ENCODE measurements at places on chromosomes 12 and 14.

GRCh38 chr12:132713123-132713522 is 2.5 kb downstream of the PGAM5 start:
- DNase-seq: no peak

DNA sequence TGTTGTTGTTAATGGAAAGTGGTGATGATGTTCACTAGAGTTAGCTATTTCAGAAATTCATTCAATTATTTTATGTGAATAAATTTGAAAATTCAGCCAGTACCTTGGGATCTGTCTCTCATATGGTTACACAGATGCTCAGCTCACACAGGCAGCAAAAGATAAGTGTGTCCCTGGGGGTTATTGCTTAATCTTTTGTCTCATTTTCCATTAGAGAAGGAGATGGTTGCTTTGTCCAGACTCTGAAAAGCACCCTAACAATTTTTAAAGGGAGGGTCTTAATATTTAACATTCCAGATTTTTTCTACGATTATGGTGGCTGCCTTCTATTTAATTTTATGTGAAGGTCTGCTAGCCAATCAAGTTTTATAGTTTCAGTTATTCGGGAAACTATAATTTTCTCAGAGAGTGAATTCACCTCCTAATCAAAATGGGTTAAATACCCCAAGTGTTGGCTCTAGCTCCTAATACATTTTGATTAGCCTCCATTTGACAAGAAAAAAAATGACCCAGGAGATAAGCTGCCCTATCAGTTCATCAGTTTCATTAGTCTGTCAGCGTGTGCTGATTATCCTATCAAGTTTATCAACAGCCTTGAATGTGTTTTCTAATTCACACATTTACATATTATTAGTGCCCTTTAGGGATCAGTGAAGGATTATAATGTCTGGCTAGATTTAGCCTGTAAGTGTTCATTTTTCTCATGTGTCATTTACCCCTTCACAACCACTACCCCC is 282.1 kb downstream of the TMTC2 start:
- no peak for DNase-seq

DNA sequence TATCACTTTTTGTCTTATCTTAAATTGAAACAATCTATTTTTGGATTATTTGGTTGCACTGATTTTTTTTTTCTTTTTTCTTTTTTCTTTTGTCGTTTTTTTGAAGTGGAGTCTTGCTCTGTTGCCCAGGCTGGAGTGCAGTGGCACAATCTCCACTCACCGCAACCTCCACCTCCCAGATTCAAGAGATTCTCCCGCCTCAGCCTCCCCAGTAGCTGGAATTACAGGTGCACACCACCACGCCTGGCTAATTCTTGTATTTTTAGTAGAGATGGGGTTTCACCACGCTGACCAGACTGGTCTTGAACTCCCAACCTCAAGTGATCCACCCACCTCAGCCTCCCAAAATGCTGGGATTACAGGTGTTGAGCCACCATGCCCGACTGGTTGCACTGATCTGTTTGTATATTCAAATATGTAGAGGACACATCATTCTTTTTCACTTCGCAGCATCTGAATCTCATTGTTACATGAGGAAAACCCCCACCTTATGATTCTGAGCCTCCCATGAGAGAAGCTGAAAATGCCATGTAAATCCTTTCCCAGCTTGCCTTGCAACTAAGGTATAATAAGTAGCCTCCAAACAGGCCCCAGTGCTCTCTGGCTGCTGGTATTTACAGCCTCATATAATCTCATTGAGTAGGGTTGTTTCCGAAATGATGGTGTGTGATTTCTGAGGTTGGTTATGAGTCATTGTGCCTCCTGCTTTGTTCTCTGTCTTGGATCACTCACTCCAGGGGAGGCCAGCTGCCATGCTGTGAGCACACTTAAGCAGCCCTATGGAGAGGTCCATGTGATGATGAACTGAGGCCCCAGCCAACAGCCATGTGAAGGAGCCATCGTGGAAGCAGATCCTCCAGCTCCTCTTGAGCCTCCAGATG is 5.2 kb upstream of the HSP90B1 start:
- no peak for DNase-seq

DNA sequence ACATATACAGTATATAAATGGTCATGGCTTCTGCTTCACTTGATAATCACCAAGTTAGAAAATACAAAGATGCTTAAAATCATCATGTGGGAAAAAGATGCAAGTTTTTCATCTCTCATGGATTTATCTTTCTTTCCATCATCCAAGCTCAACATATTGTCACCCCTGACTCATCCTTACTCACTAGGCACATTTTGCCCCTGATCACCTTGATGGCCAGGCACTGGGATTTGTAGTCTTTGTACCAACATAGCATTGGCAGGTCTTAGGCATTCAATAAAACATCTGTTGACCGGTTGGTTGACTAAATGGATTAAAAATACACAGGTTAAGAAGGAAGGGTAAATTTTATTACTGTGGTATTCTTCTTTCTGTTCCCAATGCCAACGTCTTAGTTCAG is 28.1 kb downstream of the KLHDC2 start:
- no peak for DNase-seq

DNA sequence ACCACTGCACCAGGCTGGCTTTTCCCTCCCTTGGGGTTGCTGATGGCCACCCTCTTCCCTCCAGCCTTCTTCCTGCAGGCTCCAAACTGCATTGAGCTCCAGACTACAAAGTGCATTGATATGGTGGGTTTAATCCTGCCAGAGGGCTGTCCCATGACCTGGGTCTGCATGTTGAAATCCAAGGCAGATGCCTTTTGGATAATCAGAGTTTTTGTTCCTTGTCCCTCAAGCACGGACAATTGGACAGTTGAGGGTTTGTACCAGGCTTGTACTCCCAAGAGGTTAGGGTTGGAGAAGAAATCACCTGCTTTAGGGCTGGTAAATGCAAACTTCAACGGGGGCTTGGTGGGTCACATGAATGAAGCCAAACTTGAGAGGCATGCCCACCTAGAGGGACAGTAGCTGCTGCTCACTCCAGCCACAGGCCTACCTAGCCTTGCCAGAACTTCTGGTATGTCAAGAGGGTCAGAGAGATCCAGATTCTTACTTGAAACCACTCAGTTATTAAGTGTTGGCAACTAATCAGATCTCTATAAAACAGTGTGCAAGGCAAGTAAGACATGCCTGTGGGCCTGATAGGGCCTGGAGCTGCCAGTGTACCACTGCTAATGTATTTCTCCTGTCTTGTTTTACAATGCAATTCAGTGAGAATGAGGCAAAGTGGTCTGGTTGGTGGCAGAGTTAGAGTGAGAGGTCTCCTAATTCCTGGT is 21.7 kb upstream of the KRT83 start:
- DNase-seq: no peak

DNA sequence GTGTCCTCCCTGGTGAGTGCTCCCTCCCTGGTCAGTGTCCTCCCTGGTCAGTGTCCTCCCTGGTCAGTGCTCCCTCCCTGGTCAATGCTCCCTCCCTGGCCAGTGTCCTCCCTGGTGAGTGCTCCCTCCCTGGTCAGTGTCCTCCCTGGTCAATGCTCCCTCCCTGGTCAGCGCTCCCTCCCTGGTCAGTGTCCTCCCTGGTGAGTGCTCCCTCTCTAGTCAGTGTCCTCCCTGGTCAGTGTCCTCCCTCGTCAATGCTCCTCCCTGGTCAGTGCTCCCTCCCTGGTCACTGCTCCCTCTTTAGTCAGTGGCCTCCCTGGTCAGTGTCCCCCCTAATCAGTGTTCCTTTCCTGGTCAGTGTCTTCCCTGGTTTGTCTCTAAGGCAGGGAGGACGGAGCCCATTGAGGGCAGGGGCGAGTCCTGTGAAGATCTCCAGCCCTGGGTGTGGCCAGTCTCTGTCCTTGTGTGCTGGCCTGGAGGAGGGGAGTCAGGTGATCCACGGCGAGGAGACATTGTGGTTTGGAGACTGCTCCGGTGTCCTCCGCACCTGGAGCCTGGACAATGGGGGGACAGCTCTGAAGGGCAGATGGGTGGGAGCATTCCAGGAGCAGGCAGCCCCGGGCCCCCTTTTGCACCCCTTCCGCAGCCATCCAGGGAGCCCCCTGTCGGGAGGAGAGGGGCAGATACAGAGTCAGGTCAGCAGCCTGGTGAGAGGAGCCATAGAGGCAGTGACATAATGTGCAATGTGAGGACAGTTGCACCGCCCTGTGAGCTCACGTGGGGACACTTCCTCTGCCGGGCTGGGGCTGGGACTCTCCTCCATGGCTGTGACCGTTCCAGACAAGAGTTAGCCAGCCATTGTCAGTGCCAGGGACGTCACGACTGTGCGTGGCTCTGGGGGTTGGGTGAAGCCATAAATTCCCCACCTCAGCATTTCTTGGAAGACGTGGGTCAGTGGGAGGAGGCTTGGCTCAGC is 93.4 kb downstream of the ADGRD1 start:
- no peak for DNase-seq

DNA sequence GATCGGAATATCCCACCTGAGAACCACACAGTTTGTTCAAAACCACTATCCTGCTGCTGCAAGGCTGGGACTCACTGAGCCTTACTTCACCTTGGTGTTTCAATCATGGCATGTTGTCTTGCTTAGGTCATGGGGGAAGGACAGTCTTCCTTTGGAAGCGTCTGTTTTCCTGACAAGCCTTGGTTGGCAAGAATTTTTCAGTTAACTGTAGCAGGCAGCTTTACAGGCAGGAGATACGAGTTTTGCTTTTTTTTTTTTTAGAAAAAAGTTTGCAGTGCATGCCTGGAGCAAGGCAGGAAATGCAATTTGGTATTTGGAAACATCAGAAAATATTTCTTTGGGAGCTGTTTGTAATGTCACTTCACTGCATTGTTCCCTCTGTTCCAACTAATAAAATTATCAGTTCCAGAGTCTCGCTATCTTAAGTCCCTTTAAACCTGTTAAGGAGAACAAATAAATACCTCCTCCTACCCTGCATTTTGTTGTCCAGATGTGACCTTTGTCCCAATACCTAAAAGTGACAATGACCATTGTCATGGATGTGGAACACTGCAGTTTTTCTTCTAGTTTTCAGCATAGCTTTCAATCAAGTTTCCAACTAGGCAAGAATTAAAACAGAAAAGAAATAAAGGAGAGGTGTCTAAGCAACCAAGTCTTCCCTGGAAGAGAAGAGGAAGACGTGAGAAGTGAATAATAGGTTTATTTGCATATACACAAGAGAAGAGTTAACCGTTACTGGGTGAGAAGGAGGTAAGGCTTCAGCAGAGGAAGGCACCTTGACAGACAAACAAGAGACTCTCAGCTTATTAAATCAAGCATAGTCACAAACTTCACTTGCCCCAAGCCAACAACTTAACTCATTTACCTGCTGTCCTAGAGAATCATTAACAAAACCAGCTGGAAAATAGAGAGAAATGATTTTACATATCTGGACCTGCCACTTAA is 71.4 kb upstream of the ACTN1 start:
- DNase-seq: no peak

DNA sequence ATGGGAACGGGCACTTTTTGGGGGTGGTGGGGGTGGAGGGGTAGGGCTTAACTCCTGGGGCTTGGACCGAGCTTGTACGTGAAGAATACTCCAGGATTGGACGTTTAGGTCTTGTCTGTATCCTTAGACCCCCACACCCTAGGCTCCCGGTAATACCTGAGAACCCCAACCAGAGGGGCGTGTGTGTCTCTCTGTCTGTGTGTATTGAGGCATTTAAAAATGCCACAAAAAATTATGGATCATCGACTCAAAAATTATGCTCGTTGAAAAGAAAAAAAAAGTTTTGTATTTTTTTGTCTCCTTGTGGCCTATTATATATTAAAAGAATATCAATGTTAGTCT is 459 bp downstream of the PPFIBP1 start:
- DNase-seq: no peak

Measured in HTR-8/SVneo (cell line).